ENCODE measurements at places on chromosomes 5 and 9. TPM values are rescaled to one million over a fixed set of nuclear protein-coding genes. Genes with fewer than 3 reads are reported as not detected.

The BASP1 gene
- total RNA-seq = 1.0 TPM

The MUSK gene
- not detected for total RNA-seq

GRCh38 chr9:134227451-134228411 is 63.4 kb upstream of the RNU6ATAC start:
- no peak for DNase-seq

GRCh38 chr5:57499262-57500050 is 16.8 kb upstream of the ACTBL2 start:
- DNase-seq = no peak

Measured in activated T-helper 1 cell treated with anti-CD3 and anti-CD28 coated beads, Interleukin-12 subunit alpha, Interleukin-12 subunit beta, Interleukin-2, Interleukin-4 antibody, amounts not matched to agents 30 ng/mL and 10 ng/mL and 1 ng/mL, durations not matched to agents 14 hours and 24 hours and 36 hours (primary cell).